ENCODE measurements at places on chromosomes 1 and 21. TPM values are rescaled to one million over a fixed set of nuclear protein-coding genes. Genes with fewer than 3 reads are reported as not detected.

Gene HES4
- total RNA-seq = 4.8 TPM

Gene S100A7
- not detected for total RNA-seq

Gene CATSPERE
- total RNA-seq = not detected

Gene FOXD2
- not detected for total RNA-seq

DNA sequence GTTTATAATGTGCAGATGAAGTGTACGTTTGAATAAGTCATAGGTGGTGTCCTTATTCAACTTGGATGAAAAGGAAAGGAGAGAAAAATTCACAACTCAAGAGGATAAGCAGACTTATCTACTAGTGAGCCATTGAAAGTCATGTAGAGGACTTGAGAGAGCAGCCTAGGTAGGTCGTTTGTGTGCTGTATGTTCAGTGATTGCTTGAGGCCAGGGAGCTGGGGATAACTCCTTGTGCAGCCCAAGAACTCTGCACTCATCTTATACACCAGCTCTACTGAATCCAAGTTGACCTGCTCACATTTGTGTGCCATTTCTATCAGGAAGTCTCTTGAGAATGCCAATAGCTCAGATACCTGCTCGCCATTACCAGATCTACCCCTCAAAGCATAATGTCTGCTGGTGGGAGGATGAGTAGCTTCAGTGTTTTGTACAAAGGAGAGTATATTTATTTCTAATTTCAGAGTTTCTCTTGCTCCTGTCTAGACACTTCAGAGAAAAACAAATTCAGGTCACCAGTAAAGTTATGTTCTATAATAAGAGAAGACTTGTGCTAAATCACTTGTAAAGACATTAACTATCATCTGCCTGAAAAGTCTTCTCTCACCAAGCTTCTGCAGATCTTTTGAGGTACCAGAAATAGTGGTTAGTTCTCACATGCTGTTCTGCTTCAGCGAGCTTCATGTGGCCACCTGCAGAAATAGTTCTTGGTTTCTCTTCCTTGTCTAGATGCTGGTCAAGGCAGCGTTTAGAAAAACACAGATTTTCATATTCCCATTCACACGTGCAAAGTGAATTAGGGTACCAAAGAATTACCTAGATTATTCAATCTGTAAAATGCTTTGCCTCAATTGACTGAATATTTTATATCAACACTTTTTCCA, 10.8 kb downstream of the S1PR1 start:
- DNase-seq = no peak

DNA sequence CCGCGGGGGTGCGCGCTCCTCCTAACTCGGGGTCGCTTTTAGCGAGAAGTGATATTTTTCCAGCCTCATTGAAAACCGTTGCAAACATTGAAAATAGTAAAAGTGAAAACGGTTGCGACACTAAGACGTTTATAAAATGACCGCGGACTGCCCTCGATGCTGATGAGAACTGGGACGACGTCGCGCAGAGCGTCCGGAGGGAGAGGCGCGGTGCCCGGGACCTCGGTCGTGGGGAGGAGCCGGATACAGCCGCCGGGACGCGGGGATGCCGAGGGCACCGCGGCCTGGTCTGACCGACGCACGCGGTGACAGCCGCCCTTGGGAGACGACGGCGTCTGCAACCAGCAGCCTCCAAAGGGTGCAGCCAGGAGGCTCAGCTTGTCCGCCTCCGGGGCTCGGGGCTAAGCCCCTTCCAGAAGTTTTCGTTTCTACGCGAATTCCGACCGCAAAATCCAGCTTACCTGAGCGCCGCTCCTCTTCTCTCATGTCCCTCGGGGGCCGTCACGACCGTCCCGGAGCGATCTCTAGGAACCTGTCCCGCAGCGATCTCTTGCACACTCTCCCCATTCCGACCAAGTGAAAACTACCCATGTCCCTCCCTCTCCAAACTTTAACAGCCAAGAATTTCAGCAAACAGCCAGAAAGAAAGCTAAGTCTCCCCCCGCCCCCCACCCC, 144.4 kb upstream of the ETS2 start:
- DNase-seq = peak; percentile 66

- DNase-seq = no peak
These were observed 55.2 kb downstream of the SYT14 start for GRCh38 chr1:209993061-209993830.

DNA sequence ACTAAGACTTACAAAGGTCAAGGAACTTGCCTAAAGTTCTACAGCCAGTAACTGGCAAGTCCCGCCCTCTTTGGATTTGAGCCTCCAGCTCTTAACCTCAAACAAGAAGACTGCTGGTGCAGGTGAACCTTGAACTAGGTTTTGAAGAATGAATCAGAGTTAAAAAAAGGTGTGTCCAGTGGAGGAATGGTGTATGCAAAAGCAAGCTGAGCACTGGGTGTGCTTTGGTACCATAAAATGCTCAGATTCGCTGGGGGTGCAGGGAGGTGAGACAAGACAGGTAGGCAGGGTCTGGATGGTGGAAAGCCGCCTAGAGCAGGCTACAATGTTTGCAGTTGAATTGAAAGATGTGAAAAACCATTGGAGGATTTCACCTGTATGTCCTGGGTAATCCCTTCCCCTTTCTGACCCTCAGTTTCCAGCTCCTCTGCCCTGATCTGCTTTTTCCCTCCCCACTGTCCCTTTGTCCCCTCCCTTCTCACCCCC, 39.8 kb downstream of the FOXD2 start:
- DNase-seq = no peak

DNA sequence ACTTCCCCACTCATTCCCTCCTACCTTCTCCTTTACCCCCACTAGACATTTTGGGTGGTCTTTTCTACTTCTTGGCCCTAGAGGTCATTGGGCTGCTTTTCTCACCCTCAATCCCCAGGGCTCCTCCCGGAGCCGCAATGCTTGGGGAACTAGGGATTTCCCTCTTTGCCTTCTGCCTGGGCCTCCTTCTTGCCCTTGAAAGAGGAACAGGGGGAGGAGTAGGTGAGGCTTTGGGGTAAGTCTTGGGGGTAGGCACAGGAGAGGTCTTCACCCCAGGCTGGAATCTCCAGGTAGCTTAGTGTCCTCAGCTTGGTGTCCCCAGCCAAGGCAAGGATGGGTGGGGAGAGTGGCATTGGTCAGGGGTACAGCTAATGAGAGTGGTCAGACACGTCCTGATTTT, 56.2 kb upstream of the EPS8L3 start:
- no peak for DNase-seq

- DNase-seq = no peak
These were observed 1.5 kb downstream of the LCE3E start for GRCh38 chr1:152565115-152565514.

DNA sequence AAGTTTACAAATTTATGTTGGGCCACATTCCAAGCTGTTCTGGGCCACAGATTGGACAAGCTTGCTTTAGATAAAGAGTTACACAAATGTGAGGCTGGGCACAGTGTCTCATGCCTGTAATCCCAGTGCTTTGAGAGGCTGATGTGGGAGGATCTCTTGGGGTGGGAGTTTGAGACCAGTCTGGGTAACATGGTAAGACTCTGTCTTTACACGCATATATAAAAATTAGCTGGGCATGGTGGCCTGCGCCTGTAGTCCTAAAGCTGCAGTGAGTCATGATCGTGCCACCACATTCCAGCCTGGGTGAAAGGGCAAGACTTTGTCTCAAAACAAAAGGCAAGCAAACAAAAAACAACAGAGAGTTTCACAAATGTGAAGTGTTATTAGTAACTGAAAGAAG, 5.9 kb upstream of the VCAM1 start:
- DNase-seq = no peak

DNA sequence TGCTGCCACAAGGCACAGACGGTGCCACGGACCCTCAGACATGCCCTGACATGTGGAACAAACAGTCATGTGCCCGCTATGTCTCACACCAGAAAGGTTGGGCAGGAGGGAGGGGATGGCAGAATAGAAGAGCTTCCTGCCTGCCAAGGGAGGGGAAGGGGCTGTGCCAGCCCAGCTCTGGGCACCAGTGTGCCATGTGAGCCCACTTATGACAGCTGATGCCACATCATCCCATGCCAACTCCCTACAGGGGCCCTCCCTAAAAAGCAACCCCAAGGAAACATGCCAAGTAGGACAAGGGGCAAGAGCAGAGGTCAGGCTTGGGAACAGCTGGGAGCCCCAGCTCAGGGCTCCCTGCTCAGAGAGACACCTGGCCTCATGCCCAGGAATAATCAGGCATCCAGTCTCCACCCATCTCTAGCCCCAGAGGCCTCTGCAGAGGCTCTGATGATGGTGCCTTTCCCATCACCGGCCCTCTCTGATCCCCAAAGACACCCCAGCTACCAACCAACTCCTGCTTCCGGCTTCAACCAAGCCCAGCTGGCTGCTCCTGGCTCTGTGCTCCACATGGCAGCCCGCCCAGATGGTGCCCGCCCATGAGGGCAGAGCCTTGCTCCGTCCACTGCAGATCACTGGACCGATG, 10.3 kb downstream of the ADGRB2 start:
- DNase-seq = no peak

Data from GM23338 (cell line).